ENCODE measurements at places on chromosomes 13 and 19.

DNA sequence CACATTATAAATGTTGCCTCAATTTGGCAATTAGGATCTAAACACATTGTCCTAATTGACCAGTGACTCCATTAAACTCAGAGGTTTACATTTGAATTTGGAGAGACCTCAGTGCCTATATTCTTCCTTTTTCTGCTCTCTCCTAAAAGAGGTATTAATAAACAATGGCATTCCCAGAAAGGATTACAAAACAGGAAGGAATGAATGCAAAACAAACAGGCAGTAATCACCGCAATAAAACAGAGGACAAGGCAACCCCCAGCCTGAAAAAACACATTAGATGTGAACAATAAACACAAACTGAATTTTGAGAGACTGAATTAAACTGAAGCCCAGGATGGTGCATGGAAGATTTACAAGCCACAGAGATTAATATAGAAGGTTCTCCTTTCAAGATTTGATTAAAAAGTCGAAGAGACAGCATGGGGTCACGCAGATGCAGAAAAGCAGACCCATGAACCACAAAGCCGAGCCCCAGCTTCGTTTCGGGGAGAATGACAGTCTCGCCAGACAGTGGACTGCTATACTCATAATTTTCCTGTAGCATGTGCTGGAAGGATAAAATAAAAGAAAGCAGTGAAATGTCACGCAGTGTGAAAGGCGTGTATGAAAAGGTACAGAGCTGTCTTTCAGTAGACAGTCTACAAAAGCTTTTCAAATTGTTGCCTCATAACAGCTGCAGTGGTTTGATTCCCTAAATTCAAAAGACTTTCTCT lies 503.0 kb downstream of the LIG4 start:
- no peaks in the 10 kb centered on the region for H3K4me1 ChIP-seq
- DNase-seq, result no peak
- no peaks in the 10 kb centered on the region for H3K36me3 ChIP-seq
- no peak overlapping the region for H3K4me3 ChIP-seq
- H3K27ac ChIP-seq, result no peak overlapping the region

DNA sequence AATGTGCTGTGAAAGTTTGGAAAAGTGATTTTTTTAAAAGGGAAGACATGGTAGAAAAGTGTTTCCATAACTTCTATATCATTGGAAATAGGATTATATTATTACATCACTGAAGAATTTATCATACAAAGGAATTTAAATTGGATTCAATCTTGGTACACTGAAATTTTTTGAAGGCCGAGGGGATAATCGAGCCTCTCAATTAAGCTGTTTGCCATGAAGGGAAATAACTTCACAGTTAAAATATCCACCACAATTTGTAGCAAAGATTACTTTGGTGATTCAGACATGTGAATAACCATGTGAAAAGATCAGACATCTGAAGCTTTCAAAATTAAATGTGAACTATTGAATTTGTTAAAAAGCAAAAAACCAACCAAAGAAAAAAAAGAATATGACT lies 215.3 kb downstream of the KLF5 start:
- H3K27ac ChIP-seq, result no peak overlapping the region
- no peaks in the 10 kb centered on the region for H3K27me3 ChIP-seq

- H3K4me3 ChIP-seq, result no peak overlapping the region
- no peaks in the 10 kb centered on the region for H3K36me3 ChIP-seq
- H3K27ac ChIP-seq, result no peak overlapping the region
- DNase-seq, result peak; percentile 81
These were observed 19.0 kb upstream of the GPI start for GRCh38 chr19:34345947-34346351.

GRCh38 chr13:64327505-64328194 lies 2902.5 kb downstream of the PCDH9 start:
- H3K27ac ChIP-seq, result no peak overlapping the region
- H3K36me3 ChIP-seq, result no peaks in the 10 kb centered on the region
- DNase-seq, result no peak
- no peaks in the 10 kb centered on the region for H3K4me1 ChIP-seq

DNA sequence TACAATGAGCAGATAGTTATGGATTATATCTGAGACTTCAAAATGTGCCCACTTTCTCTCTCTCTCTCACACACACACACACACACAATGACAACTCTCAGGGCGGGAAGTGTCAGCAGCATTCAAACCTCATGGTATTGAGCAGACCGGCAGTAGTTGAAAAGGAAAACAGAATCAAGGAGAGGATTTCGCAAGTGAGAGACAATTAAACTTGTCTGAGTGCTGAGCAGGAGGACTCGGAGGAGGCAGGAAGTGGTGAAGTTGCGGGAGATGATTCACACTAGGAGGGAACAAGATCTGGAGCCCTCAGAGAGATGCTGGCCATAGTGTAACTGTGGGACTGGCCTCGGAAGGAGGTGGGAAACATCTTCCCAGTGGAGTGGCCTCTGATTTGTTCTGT lies 353.1 kb downstream of the EFNB2 start:
- no peaks in the 10 kb centered on the region for H3K36me3 ChIP-seq
- H3K4me1 ChIP-seq, result no peaks in the 10 kb centered on the region
- H3K27me3 ChIP-seq, result no peaks in the 10 kb centered on the region

DNA sequence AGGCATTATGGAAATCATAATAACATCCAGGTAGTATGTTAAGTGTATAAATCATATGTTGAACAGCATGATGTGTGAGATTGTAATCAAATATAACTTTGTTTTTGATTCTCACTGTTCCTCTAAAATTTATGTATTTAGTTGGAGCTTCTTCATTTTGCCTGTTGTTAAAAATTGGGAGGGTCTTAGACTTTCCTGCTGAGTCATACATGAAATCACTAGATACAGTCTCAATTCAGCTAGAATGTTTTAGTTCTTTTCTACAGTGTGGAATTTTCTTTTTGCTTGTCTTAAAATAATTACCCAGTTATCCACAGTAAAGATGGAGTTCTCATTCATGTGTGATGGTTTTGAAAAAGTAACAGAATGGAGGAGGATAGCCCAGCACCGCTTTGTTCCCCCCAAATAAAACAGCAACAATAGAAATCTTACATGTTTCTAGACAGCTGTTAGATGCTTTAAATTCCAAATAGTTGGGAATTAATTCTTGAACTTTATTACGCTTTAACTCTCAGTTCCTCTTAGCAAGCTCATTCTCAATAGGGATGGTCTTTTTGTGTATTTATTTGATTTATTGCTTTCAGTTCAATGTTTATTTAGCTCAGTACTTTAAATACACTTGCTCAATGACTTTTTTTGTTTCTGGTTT lies 109.5 kb downstream of the PDS5B start:
- no peaks in the 10 kb centered on the region for H3K27me3 ChIP-seq
- no peak for DNase-seq
- no peak overlapping the region for H3K27ac ChIP-seq
- H3K4me3 ChIP-seq, result no peak overlapping the region

- H3K4me1 ChIP-seq, result no peaks in the 10 kb centered on the region
- no peak overlapping the region for H3K27ac ChIP-seq
- no peaks in the 10 kb centered on the region for H3K27me3 ChIP-seq
These were observed 112.5 kb downstream of the ZNF486 start for GRCh38 chr19:20279516-20279915.

GRCh38 chr13:47457626-47458025 lies 543.4 kb downstream of the SUCLA2 start:
- H3K27ac ChIP-seq, result no peak overlapping the region
- no peaks in the 10 kb centered on the region for H3K36me3 ChIP-seq

- H3K36me3 ChIP-seq, result no peaks in the 10 kb centered on the region
- H3K27me3 ChIP-seq, result peaks cover 20% of the 10 kb centered on the region
- no peak overlapping the region for H3K4me3 ChIP-seq
- no peaks in the 10 kb centered on the region for H3K4me1 ChIP-seq
- no peak for DNase-seq
These were observed 11.9 kb downstream of the LRFN1 start for GRCh38 chr19:39308531-39309304.

Measured in adrenal gland (tissue), 19 donors.